ENCODE measurements at places on chromosomes 4 and X.

DNA sequence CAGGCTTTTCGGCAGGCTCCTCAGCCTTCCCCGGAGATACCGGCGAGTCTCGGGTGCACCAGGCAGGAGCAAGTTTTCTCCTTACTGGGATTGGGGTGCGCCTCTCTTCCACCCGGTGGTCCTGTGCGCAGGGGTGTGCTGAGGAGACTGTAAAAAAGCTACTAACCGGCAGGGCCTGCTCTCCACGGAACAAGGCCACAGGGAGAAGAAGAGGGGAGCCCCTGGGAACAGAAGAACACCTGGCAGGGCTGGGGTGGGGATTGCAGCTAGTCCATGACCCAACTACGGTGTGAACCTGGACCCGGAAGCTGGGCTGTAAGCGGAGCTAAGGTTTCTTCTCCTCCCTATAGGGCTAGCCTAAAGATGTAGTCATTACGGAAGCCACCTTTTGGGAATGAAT, 17.7 kb upstream of the ZIC3 start:
- DNase-seq, result no peak

GRCh38 chr4:83616252-83616651, 80.3 kb downstream of the GPAT3 start:
- DNase-seq, result no peak

DNA sequence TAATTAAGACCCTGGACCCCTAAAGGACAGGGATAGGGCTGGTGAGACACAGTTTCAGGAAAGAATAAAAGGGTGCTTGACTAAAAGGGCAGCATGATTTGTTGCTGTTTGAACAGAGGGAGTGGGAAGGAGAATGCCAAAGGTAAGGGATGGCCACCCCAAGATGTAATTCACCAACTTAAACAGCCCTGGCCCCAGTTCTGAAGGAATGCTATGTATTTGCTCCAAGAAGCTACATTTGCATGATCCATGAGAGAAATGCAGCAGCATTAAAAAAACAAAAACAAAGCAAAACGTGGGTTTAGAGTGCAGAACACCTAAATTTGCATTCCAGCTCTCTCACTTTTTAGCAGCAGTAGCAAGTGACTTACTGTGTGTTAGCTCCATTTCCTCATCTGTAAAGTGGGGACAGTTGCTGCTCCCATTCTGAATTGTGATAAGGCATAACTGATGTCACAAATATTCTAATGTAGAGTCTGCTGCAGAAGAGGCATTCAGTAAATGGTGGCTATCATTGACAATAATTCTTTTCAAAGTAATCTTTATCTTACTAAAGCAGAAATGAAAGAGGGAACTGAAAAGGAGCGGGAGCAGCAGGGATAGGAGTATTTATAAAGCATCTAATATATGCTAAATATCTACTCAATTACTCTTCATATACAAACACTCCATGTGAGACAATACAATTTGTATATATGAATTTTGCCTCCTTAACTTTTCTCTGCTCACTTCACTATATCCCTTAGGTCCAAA, 115.8 kb downstream of the PPARGC1A start:
- no peak for DNase-seq

DNA sequence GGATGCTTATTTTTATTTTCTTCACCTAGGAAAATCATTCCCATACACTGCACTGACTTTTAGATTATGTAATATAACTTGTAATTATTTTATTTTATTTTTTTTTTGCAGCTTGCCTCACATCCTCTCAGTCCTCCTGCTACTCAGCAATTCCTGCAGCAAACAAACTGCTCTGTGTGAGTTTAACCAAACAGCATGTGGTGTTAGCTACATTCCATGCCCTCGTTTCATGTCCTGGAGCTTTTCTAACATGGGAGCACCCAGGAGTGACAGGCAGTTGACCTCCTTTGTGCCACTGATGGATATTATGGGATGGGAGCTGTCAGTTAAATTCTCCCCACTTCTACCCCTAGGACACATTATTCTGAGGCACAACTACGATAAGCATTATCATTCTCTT, 24.8 kb downstream of the CXCL1 start:
- DNase-seq, result no peak
